Endodermal cell (in vitro differentiated cells): ENCODE measurements at places on chromosomes 12 and 14. TPM values are rescaled to one million over a fixed set of nuclear protein-coding genes. Genes with fewer than 3 reads are reported as not detected.
A peak's percentile ranks its signal among the peaks of the same experiment; 100 is the strongest.

DNA sequence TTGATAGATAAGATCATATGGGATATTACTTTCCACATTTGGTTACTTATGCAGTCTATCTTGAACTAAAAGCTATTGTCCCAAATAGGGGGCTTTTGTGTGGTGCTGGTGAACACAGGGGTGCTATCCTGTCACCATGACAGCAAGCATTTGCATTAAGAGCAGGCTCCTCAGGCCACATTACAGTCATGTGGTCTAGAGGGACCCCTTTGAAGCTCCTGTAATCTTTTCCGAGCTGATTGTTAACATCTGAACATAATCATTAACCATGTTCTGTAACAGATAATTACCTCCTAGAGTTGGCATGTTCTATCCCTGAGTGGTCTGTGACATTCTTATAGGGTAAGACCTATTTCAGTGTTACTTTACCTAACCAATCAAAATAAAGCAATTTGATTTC lies 178.8 kb downstream of the KTN1 start:
- no peak for DNase-seq
- peak overlapping the region; percentile 56 for H3K27ac ChIP-seq
- H3K4me3 ChIP-seq, result no peak overlapping the region
- no peaks in the 10 kb centered on the region for H3K27me3 ChIP-seq

DNA sequence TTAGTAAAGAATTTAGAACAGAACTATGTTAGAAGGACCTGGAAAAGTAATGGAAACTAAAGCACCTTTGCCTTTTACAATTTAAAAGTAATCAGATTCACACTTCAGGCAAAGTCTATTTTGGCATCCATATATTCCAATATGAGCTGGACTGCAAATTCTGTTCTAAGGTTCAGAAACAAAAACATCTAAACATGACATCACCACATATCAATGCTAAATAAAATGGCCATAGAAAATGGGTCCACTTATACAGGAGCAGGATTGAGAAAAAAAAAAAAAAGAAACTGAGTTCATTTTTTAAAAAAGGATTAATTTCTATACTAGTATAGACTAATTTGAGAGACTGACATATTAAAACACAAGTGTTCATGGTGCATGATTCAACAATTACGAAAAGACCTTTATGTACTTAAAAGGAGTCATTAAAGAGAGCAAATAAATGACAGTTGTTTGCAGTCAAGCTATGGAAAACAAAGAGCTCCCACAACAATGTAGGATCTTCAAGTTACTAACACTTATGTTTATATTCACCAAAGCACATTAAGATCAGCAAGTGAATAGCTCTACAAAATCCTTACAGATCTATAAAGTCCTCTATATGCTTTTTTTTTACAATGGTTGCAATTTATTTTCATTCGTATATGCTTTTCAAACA lies 45.7 kb downstream of the DICER1 start:
- peaks cover 4% of the 10 kb centered on the region for H3K4me1 ChIP-seq
- no peak overlapping the region for H3K4me3 ChIP-seq
- no peak overlapping the region for H3K27ac ChIP-seq
- no peaks in the 10 kb centered on the region for H3K27me3 ChIP-seq
- DNase-seq, result no peak

DNA sequence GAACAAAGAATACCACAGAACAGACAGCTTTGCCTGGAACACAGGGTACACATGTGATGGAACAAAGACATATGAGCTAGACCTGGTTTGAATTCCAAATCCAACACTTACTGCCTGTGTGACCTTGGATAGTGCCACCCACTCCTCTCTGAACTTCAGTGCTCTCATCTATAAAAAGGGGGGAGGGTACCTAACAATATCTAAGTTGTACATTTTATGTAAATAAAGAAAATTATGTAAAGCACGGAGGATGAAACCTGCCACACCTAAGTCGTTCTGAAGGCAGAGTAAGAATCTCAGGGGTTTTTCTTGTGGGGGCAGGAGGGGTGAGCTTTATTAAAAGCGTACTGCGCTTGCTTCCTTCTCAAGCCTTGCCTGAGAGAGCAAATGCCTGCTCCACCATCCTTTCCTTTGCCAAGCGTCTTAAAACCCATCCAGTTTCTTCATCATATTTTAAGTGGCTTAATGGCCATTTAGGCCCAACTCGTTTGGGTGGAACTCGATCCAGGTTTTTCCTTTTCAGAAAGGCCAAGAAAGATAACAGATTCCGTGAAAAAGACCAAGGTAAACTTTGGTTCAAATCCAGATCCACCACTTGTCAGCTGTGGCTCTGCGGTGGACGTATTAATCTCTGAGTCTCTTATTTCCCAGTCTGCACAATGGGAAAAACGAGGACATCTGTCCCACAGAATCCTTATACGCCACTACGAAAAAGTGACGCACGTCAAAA lies 946 bp downstream of the DDX24 start:
- H3K27ac ChIP-seq, result peak overlapping the region; percentile 89
- peaks cover 34% of the 10 kb centered on the region for H3K36me3 ChIP-seq
- H3K4me3 ChIP-seq, result peak overlapping the region; percentile 90
- no peaks in the 10 kb centered on the region for H3K4me1 ChIP-seq

DNA sequence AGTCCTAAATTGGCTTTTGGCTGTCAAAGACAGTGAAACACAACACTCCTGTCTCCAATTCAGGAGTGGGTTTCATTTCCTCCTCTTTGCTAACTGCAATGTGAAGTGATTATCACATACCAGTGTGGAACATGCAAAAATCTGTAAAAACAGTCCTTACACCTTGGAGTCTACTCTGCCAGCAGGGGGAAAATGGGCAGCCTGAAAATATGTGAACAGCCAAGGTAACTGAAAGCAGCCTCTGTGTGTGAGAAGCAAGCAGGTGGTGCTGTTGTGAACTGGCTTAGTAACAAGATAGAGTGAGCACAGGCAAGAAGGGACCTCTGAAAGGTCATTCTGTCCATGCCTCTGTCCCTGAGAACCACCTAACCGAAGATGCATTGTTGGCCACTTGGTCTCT lies 6.0 kb downstream of the PRMT8 start:
- H3K27ac ChIP-seq, result no peak overlapping the region
- DNase-seq, result peak; percentile 83
- peaks cover 50% of the 10 kb centered on the region for H3K27me3 ChIP-seq
- no peak overlapping the region for H3K4me3 ChIP-seq

DNA sequence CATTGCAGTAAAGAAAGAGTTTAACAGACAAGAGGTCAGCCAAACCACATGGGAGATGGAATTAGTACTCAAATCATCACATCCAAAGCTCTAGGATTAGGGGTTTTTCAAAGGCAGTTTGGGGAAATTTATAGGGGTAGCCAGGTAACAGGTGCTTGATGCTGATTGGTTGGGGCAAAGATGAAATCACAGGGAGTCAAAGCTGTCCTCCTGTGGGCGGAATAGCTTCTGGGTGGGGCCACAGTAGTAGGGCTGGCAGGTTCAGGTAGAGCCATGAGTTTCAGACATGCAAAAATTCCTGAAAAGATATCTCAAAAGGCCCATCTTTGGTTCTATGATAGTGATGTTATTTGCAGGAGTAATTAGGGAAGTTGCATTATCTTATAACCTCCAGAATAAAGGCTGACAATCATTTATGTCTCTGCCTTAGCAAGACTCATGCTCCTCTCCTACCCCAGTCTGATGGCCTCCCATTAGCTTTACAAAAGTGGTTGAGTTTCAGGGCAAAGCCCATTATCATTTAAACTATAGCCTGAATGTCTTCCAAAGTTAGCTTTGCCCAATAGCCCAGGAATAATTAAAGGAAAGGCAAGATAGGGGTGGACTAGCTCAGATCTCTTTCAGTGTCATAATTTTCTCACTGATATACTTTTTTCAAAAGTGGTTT lies 42.1 kb upstream of the CNTN1 start:
- no peaks in the 10 kb centered on the region for H3K27me3 ChIP-seq
- H3K36me3 ChIP-seq, result no peaks in the 10 kb centered on the region
- DNase-seq, result peak; percentile 56
- no peaks in the 10 kb centered on the region for H3K4me1 ChIP-seq
- H3K27ac ChIP-seq, result no peak overlapping the region

DNA sequence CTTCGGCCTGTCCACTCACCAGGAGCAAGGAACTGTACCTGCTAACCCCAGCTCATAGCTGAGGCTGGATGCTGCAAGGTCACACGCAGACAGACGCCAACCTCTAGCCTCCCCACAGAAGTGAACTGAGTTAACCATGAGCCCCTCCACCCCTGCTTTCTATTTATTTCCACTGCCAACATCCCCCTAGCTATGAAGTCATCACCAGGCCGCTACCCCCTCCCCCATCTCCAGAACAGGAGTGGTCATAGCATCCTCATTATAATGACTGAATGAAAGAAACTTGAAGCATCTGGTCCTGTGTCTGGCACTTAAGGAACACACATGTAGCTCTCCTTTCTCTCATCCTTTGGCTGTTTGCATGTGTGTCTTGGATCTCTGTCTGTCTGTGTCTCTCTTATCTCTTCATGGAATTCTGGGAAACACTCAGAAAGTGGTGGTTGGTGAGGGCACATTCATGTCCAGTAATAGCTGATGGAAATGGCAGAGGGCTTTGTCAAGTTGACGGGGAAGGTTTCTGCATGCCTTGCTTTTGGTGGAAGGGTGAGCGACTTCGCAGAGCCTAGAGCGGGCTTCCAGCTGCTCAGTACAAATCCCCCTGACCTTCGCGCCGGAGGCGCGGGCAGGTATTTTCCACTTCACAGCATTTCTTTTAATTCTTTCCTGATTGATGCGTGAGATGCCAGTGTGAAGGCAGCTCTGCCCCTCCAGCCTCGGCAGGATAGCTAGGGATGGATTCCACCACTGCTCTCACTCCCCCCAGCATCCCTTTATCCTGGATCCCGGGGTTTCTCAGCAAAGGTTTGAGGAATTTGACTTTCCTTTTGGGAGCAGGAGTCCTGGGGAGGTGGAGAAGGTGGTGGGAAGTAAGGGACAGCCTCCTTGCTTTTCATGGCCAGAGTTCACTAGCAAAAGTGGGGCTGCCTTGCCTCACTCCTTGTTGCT lies 198.2 kb downstream of the CHST11 start:
- H3K4me1 ChIP-seq, result peaks cover 9% of the 10 kb centered on the region
- DNase-seq, result peak; percentile 72
- no peaks in the 10 kb centered on the region for H3K36me3 ChIP-seq
- H3K4me3 ChIP-seq, result no peak overlapping the region
- no peak overlapping the region for H3K27ac ChIP-seq
- no peaks in the 10 kb centered on the region for H3K27me3 ChIP-seq

GRCh38 chr12:99392091-99392850 lies 255.3 kb upstream of the GARIN6 start:
- H3K27ac ChIP-seq, result no peak overlapping the region
- H3K27me3 ChIP-seq, result no peaks in the 10 kb centered on the region

DNA sequence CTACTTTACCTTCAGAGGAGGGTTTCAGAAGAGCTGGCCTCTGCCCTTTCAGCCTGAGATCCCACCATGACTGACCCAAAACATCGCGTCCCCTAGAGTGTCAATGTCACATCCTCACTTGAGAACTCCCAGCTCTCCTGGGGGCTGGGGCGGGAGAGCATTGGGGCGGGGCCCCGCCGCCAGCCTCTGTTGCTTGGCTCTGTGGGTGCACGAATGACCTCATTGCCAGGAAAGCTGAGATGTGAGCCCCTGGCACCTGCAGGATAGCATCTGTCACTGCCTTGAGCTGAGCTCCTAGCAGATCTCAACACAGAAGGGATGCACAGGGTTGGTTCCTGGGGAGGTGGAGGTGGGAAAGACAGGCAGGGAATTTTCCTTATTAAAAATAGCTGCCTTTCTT lies 20.6 kb upstream of the MYL2 start:
- peak; percentile 66 for DNase-seq
- H3K27me3 ChIP-seq, result no peaks in the 10 kb centered on the region
- H3K4me1 ChIP-seq, result peaks cover 7% of the 10 kb centered on the region
- H3K27ac ChIP-seq, result no peak overlapping the region

DNA sequence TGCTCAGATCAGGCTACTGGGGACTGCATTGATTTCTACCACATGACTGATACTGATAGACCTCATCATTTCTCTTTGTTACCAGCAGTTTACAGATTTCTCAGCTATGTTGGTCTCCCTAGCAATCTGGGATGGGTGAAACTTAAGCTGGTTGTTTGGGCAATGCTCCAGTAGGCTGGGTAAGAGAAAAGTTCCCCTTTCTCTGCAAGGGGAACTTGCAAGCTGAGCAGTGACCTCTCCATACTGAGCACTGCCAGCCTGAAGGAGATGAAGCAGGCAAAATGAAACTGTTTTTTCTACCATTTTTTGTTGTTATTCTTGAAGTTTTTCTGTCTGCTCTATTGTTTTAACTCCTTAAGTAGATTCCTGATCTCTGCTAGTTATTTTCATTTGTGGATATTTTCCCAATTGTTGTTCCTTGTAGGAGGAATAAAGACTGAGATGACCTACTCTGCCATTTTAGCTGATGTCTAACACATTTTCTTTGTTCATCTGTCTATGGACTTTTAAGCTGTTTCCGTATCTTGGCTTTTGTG lies 1.3 kb upstream of the OR4M1 start:
- H3K36me3 ChIP-seq, result no peaks in the 10 kb centered on the region
- H3K27ac ChIP-seq, result no peak overlapping the region
- DNase-seq, result no peak
- no peaks in the 10 kb centered on the region for H3K27me3 ChIP-seq

DNA sequence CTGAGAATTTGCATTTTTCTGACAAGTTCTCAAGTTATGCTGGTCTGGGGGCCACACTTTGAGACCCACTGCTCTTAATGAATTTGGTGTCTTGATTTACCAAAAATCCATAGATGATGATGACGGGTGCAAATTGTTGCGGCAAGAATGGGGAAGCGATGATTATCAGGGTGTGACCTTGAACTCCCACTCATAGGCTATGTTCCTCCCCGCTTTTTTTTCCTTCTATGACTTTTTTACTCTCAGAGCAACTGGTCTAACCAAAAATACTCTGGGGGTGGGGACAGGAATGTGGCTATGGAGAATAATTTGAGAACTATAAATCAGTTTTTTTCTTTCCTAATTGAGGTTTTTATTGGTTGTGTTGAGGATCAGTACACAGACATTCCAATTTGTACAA lies 83.6 kb downstream of the PPFIBP1 start:
- peaks cover 3% of the 10 kb centered on the region for H3K36me3 ChIP-seq
- no peak overlapping the region for H3K27ac ChIP-seq
- no peaks in the 10 kb centered on the region for H3K27me3 ChIP-seq
- DNase-seq, result no peak
- no peaks in the 10 kb centered on the region for H3K4me1 ChIP-seq

DNA sequence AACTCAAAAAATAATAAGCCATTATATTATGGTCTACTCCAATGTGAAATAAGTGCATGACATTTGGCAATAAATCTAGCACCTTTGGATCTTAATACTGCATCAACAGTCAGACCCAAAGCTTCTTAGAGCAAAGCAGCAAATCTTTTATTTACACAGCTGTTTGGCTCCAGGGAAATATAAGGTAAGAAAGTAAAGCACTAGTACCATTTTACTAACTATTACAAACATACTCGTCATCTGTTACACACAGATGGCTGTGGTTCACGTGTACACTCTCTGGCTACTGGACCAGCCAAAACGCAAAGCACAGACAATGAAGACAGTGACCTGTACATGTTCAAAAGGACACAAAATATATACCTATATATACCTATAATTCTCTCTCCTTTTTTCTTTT lies 2.8 kb downstream of the FGD6 start:
- H3K27me3 ChIP-seq, result no peaks in the 10 kb centered on the region
- peak overlapping the region; percentile 91 for H3K4me3 ChIP-seq
- peaks cover 6% of the 10 kb centered on the region for H3K4me1 ChIP-seq
- peaks cover 15% of the 10 kb centered on the region for H3K36me3 ChIP-seq

Gene G2E3
- 39.8 to 80.1 TPM (median 70.9 TPM) in 3 replicates for total RNA-seq

Gene HOXC12
- total RNA-seq, result not detected in 2 replicates

Gene PRPF40B
- 28.0 and 33.8 TPM in 2 replicates for total RNA-seq

Gene RTL1
- 0.66 and 0.86 TPM in 2 replicates for total RNA-seq

Gene DNAI7
- 1.6 to 2.2 TPM (median 1.9 TPM) in 3 replicates for total RNA-seq
